ENCODE measurements at places on chromosomes 11 and 22. TPM values are rescaled to one million over a fixed set of nuclear protein-coding genes. Genes with fewer than 3 reads are reported as not detected.

Gene PGR
- 0.19 TPM for polyA plus RNA-seq

Gene KCNJ11
- polyA plus RNA-seq = not detected

Gene PCF11
- 23.9 TPM for polyA plus RNA-seq

Gene OR8A1
- not detected for polyA plus RNA-seq

Gene LRRC75B
- 2.9 TPM for polyA plus RNA-seq

Gene PANX1
- 51.7 TPM for polyA plus RNA-seq

Gene KRTAP5-10
- polyA plus RNA-seq = not detected

Gene DGCR6
- polyA plus RNA-seq = 0.77 TPM

Gene GDPD4
- not detected for polyA plus RNA-seq

Gene TMEM9B
- 59.0 TPM for polyA plus RNA-seq

Gene CRELD2
- polyA plus RNA-seq = 50.9 TPM

Gene NXPE4
- not detected for polyA plus RNA-seq
